ENCODE measurements at places on chromosomes 7 and 10.

GRCh38 chr7:86733783-86734182, 90.1 kb downstream of the GRM3 start:
- no peaks in the 10 kb centered on the region for H3K27me3 ChIP-seq
- no peak overlapping the region for H3K27ac ChIP-seq
- H3K4me3 ChIP-seq: no peak overlapping the region

GRCh38 chr10:99396471-99396870, 34.0 kb downstream of the GOT1 start:
- peaks cover 4% of the 10 kb centered on the region for H3K36me3 ChIP-seq
- no peaks in the 10 kb centered on the region for H3K27me3 ChIP-seq
- no peak overlapping the region for H3K27ac ChIP-seq
- no peak overlapping the region for H3K4me3 ChIP-seq
- peaks cover 4% of the 10 kb centered on the region for H3K4me1 ChIP-seq

DNA sequence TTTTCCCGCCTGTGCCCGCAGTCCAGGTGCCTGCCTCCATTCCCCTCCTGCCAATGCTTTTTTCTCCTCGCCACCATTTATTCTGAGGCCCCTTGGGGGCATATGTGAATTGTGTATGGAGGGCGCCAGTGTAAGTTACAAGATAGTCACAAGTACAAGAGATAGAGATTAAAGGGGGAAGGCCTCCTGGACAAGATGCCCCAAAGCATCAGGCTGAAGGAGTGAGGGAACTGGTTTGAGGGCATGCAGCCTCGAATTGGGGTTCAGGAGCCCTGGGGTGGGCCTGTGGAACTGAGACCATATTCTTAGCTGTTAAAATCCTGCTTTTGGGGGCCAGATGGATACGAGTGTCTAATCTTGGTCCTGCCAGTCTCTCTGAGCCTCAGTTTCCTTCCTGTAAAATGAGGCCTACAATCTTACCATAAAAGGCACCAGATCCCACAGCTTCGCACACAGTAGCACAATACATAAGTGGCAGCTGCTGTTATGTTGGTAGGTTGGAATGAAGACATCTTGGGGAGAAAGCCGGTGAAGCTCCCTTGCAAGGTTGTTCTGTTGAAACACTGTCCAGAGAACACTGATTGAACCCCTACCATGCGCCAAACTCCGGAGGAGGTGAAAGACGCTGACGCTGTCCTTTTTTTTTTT, 545 bp upstream of the COMTD1 start:
- DNase-seq: no peak
- H3K4me3 ChIP-seq: peak overlapping the region; percentile 76
- H3K4me1 ChIP-seq: peaks cover 16% of the 10 kb centered on the region
- no peaks in the 10 kb centered on the region for H3K27me3 ChIP-seq
- no peaks in the 10 kb centered on the region for H3K36me3 ChIP-seq

GRCh38 chr7:75048435-75049379, 24.9 kb downstream of the RCC1L start:
- no peaks in the 10 kb centered on the region for H3K4me1 ChIP-seq
- peaks cover 8% of the 10 kb centered on the region for H3K36me3 ChIP-seq
- no peak for DNase-seq
- no peaks in the 10 kb centered on the region for H3K27me3 ChIP-seq

GRCh38 chr7:2730846-2731770, 43.1 kb downstream of the AMZ1 start:
- H3K27ac ChIP-seq: no peak overlapping the region
- no peak for DNase-seq
- H3K36me3 ChIP-seq: peaks cover 40% of the 10 kb centered on the region
- no peaks in the 10 kb centered on the region for H3K27me3 ChIP-seq
- H3K4me1 ChIP-seq: peaks cover 17% of the 10 kb centered on the region

GRCh38 chr7:113141803-113142202, 23.4 kb upstream of the SMIM30 start:
- peaks cover 3% of the 10 kb centered on the region for H3K4me1 ChIP-seq
- peaks cover 14% of the 10 kb centered on the region for H3K27me3 ChIP-seq
- H3K36me3 ChIP-seq: no peaks in the 10 kb centered on the region
- H3K4me3 ChIP-seq: no peak overlapping the region

DNA sequence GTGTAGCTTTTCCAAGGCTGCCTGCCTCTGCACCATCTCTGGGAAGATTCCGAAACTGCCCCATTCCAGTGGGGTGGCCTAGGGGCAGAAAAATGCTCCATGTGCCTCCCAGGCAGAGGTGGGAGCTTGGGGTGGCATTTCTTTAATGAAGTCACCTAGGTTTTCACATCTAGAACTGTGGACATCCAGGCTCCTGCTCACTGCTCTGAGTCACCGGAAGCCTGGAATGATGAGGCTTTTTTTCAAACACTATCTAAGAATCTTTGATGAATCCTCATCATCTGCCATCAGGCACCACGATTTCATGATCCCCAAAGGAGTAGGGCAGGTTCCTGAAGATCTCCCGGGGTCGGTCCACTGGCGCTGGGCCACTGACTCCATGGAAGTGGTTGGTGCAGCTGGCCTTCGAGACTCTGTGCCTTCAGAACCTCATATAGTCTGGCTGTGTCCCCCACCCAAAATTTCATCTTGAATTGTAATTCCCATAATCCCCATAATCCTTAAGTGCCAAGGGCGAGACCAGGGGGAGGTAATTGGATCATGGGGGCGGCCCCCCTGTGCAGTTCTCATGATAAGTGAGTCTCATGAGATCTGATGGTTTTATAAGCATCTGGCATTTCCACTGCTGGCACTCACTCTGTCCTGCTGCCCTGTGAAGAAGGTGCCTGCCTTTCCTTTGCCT, 37.1 kb downstream of the MTURN start:
- peaks cover 20% of the 10 kb centered on the region for H3K4me1 ChIP-seq
- no peak overlapping the region for H3K4me3 ChIP-seq
- H3K27ac ChIP-seq: no peak overlapping the region
- no peak for DNase-seq

- H3K4me3 ChIP-seq: no peak overlapping the region
- H3K27me3 ChIP-seq: no peaks in the 10 kb centered on the region
- peaks cover 32% of the 10 kb centered on the region for H3K4me1 ChIP-seq
- DNase-seq: no peak
- no peaks in the 10 kb centered on the region for H3K36me3 ChIP-seq
- no peak overlapping the region for H3K27ac ChIP-seq
These were observed 8.9 kb downstream of the PALS2 start for GRCh38 chr7:24582166-24582565.

DNA sequence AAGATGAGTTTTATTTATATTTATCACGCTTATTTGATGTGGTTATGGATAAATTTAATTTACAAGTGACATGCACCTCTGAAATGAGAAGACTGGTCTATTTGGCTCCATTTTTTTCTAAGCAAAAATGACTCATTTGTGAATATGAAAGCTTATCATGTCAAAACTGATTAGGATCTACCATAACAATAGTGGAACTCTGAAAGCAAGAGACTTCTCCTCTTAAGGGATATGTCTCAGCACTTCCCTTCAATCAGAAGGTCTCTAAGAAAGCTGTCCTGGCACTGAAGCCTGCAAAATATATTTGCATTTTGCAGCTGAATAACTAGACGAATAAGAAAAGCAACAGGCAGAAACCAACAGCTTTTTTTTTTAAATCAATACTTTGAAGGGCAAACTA, 12.7 kb downstream of the FAS start:
- no peaks in the 10 kb centered on the region for H3K27me3 ChIP-seq
- no peak overlapping the region for H3K27ac ChIP-seq
- H3K36me3 ChIP-seq: no peaks in the 10 kb centered on the region
- H3K4me3 ChIP-seq: no peak overlapping the region
- DNase-seq: no peak

GRCh38 chr10:132316133-132316532, 8.4 kb upstream of the STK32C start:
- no peak overlapping the region for H3K27ac ChIP-seq
- DNase-seq: no peak
- H3K27me3 ChIP-seq: no peaks in the 10 kb centered on the region
- no peaks in the 10 kb centered on the region for H3K4me1 ChIP-seq
- no peaks in the 10 kb centered on the region for H3K36me3 ChIP-seq

DNA sequence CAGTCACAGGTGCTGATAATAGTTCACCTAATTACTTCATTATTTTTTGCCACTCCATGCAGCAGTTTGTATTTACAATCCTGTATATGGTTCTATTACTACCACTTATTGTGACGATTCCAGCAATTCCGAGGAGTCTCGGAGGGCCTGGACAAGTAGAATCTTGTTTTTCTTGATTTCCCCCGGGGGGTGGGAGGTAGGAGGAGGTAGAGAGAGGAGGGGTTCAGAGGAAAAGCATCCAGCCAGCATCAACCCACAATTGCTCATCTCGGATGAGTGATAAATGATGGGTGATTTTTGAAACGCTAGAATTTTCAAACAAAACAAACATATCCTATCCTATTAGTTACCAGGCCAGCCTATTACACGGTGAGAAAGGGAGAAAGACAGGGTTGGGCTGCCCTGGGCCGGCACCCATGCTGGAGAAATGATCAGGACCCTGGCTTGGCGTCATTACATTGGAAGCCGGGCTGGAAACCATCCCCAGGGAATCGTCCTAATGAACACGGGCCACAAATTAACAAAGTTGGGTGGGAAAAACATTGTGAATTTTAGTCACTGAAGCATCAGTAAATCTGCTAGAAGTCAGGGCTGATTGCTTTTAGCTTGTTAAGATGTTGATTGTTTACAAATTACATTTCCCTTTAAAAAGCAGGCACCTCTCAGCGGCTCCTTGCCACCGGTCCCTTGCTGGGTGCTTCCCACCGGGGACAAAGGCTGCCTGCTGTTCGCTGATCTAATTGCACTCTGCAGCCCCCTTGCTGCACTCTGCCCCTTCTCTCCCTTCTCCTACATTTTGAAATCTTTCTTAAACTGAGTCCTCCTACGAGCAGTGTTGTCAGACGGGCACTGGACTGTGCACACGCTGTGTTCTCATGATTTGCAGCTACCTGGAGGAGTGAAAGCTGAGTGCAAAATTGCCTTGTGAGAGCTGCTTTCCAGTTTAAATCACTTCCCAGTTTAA, 95.5 kb downstream of the FAM204A start:
- H3K4me3 ChIP-seq: no peak overlapping the region
- H3K27me3 ChIP-seq: peaks cover 65% of the 10 kb centered on the region
- no peak overlapping the region for H3K27ac ChIP-seq
- no peaks in the 10 kb centered on the region for H3K36me3 ChIP-seq
- no peak for DNase-seq
- no peaks in the 10 kb centered on the region for H3K4me1 ChIP-seq

DNA sequence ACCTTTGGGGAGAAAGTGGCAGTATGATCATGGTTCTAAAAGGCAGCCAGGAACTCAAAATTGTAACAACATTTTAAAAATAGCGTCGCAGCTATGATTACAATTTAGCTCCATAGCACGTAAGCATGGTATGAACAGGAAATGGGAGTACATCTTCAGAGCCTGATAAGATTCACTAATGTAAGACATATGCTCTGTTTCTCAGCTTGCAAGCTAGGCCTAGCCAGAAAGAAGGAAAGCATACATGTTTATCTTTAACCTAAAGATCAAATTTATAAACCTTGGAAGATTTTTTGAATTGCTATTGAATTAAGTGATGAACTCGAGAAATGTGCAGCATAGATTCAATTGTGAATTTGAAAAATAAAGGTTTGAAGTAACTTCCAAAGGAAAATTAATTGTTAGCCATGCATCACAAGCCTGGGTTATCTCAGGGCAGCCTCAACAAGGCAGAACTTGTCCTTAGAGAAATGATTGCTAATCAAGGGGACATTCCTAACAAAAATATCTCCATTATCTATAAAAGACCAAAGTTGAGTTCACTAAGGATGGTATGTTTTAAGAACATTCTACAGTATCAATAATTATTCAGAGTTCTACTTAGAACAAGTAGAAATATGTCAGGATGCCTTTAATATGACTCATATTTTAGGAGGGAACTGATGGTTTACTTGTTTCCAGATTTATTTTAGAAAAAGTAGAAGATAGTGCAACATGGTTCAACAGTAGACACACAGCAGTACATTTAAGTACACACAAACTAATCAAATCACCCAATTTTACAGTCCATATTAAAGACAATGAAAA, 38.8 kb upstream of the SEPTIN7 start:
- DNase-seq: no peak
- H3K4me3 ChIP-seq: no peak overlapping the region
- H3K36me3 ChIP-seq: peaks cover 4% of the 10 kb centered on the region
- peaks cover 2% of the 10 kb centered on the region for H3K4me1 ChIP-seq

- peak; percentile 80 for DNase-seq
- H3K27me3 ChIP-seq: no peaks in the 10 kb centered on the region
- H3K4me3 ChIP-seq: peak overlapping the region; percentile 85
These were observed 9.2 kb downstream of the ITPRIP start for GRCh38 chr10:104328896-104329710.

DNA sequence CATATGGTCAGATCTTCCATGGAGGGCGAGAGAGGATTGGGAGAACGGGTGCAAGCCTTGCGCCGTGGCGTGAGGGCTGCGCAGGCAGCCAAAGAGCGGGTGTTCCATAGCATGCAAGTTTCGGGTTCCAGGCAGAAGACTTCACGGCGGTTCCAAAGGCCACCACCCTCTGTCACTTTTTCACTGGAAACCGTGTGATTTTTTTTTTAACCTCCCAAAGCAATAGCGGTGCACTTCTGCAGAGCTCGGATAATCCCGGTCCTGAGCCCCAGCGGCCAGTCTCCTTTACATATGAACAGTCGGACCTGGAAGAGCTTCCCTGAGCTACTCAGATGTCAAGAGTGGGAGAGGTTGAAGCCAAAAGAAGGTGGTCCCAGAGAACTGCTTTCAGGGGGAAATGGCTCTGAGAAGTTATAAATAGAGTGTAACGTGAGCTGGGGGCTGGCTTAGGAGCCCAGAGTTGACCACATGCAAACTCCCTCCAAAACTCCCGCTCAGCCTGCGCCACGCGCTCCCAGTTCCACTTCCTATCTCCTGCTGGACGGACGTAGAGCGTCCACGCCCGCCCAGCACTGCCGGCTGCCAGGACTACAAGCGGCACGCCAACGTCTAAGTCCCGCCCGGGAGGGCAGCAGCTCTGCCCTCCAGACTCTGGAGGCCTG, at the start of gene MEOX2:
MEOX2 (minus strand) TSS at position 389 of the 662 bp plus-strand sequence; CDS start at position 108, 281 bp downstream.
- H3K27ac ChIP-seq: no peak within 1 kb of the TSS
- no peak within 1 kb of the TSS for H3K4me3 ChIP-seq
- no peak for DNase-seq
- peaks cover 16% of the 10 kb centered on the region for H3K27me3 ChIP-seq
- H3K4me1 ChIP-seq: no peaks in the 10 kb centered on the region

DNA sequence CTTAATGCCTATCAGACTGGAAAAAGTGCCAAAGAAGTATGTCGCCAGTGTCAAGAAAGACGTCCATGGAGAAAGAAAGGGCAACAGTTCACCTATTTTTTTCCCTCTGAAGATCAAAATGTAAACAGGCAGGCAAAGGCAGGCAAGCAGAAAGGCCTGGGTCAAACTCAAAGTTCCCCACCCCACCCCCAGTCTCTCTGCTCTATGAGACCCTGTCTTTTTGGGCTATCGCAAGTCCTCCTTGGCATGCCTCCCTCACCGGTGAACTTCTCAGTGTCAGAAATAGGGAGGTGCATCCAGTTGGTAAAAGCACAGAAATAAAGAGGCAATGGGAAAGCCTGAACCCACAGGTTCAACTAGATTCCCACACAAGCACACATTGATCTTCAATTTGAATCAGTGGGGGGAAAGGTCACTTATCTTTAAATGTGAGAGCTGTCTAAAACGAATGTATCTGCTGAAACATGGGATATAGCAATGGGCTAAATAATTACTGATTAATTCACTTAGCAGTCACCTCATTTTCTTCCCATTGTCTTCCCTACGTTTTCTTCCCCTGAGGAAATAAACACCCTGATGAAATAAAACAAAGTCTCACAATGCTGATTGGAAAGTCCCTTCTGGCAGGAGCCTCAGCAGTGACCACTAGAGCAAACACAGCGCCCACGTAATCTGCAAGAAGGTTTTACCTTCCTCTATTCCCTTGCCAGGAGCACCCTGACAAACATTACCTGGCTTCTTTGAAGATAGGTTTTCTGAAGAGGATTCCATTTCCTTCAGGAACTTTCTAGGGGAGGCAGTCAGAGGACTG, 31.1 kb downstream of the JAZF1 start:
- peaks cover 8% of the 10 kb centered on the region for H3K4me1 ChIP-seq
- no peak for DNase-seq
- no peaks in the 10 kb centered on the region for H3K27me3 ChIP-seq
- H3K4me3 ChIP-seq: no peak overlapping the region
- H3K27ac ChIP-seq: peak overlapping the region; percentile 71
- H3K36me3 ChIP-seq: no peaks in the 10 kb centered on the region
